Esophagus squamous epithelium (tissue), 5 donors: ENCODE measurements at places on chromosomes 12 and 14.

GRCh38 chr12:20510811-20511210 is 142.5 kb downstream of the PDE3A start:
- DNase-seq, result no peak

GRCh38 chr12:100184549-100185145 is 16.0 kb upstream of the ACTR6 start:
- DNase-seq, result no peak

DNA sequence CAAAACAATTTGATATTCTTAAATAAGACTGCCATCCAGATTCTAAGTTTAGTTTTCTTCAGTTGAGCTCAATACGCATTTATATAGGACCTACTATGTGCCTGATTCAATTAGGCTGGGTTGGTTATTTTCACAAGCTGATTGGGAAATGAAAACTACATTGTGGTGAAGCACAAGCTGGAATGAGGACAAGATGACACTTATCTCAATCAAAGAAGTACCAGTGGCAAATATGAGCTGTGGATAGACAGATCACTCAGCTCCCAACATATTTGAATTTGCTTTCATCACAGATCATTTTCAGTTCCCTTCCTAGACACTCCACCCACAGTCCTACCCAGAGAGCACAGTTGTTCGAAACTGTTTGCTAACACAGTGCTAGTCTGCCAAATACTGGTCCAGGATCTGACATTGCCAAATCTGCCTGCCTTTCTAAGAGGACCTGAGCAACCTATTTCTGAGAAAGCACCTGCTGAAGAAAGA is 74.7 kb downstream of the LLPH start:
- DNase-seq, result no peak

DNA sequence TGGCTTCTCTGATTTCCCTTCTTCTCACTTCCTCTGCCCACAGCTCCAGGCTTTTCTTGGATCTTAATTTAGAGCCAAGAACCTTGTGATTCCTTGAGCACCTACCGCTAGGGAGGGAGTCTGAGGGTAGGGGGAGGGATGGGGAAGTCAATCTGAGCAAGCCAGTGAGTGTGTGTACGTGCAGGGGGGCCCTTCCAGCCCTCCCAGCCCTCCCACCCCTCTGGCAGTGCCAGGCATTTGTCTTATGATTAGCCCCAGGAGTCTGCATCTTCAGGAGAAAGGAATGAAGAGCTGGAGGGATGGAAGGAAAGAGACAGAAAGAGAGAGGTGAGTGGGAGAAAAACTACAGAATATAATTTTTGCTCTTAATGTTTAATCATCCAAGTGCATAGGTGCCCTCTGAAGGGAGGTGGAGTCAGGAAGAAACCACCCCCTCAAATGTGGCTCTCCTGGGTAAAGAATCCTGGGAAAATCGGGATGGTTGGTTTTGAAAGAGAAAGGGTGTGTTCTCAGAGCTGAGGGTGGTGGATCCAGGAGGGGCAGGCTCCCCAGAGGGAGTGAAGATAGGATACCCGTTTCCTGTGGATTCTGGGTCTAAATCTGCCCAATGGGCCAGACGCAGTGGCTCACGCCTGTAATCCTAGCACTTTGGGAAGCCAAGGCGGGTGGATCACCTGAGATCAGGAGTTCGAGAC is 2.1 kb downstream of the PIANP start:
- DNase-seq, result no peak

- no peak for DNase-seq
These were observed at the start of gene VSX2 for GRCh38 chr14:74238974-74239847. TSS of gene VSX2 (plus strand) at chr14:74239449. CDS start at chr14:74239562, 113 bp downstream.
